ENCODE measurements at places on chromosomes 3 and 15.

GRCh38 chr15:75867449-75867848, 24.2 kb downstream of the UBE2Q2 start:
- DNase-seq = no peak

DNA sequence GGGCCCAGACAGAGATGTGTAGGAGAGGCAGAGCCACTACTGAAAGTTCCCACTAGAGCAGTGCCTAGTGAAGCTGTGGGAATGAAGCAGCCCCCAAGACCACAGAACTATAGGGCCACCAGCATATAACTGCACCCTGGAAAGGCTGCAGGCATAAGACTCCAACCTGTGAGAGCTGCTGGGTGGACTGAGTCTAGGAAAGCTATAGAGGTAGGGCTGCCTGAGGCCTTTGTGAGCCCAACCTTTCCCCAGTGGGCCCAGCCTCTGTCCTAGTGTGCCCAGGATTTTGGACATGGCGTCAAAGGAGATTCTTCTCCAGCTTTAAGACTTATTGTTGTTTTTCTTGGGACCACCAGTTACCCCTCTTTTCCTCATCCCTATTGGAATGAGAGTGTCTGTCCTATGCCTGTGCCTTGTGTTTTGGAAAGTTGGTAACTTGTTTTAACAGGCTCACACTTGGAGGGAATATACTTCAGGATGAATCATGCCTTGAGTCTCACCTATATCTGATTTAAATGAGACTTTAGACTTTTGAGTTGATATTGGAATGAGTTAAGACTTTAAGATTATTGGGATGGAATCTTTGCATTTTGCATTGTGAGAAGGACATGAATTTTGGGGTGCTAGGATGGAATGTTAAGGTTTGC, 28.1 kb downstream of the SLMAP start:
- DNase-seq = no peak

DNA sequence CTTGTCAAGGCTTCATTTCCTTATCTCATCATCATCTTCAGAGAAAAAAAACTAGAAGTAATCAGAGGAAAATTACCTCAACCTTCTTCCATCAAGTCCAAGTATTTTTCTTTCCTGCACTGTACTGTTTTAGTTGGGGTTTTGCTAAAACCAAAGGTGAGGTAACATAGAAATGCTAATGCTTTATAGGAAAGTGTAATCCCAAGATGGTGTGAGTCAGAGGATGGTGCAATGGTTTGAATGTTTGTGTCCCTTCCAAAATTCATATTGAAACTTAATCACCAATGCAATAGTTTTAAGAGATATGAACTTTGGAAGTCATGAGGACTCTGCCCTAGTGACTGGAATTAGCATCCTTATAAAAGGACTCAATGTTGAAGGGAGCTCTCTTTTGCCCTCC, 79.5 kb downstream of the KBTBD8 start:
- no peak for DNase-seq

- DNase-seq = peak; percentile 52
Measured at GRCh38 chr3:25033407-25034029, 394.5 kb upstream of the RARB start.

- no peak for DNase-seq
Measured at GRCh38 chr15:41254560-41254959, 23.5 kb downstream of the CHP1 start.

DNA sequence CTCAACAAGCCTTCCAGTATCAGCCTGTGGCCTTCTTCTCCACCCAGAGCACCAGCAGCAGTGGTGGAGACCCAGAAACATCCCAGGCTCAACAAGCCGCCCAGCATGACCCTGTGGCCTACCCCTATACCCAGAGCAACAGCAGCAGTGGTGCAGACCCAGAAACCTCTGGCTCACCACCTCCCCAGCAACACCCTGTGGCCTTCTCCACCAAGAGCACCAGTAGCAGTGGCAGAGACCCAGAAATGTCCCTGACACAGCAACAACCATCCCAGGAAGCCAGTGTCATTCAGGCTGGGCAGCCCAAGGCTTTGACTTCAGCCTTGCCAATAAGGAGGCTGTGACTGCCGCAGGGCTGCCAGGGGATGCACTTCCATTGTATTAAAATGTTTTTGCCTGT, 16.3 kb upstream of the EMC3 start:
- DNase-seq = no peak

DNA sequence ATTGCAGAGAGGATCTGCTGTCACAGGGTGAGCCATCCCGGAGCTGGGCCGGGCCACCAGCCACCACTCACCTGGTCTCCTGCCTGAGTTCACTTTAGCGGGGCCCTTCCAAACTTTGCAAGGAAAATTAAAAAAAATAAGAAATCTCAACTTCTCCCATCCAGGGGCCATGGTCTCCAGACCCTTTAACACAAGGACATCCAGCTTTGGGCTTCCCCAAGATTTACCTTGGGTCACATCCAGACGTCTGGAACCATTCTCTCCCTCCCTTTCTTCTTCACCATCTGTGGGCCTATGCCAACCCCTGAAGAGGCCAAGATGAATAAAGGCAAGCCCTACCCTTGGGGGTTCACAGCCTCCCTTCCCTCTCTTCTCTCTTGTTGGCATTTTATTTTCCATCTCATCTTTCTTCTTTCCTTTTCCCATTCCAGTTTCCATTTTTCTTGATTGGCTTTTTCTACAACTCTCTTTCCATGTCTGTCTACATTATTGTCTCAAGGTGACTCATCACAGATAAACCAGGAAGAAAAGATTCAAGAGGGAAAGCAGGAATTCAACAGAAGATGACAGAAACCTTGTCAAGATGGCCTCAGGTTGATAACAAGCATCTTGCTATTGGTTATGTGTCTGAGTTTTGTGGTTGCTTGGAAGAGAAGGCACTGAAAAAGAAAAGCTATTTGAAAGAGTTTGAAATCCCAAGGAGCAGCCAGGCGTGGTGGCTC, 49.5 kb downstream of the ITGA11 start:
- DNase-seq = no peak

DNA sequence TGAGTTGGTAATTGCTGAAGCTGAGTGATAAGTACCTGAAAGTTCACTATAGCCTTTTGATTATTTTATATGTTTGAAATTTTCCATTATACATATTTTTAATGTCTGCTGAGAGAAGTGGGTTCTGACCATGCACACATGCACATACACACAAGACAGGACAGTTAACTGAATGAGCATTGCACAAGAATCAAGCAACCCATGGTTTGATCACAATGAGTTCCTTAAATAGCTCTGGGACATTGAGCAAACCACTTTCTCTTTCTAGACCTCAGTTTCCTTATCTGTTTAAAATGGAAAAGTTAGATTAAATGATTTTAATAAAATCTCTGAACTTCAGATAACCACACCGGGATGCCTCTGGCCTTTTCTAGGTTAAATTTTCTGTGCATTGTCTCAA, 26.7 kb downstream of the SNTN start:
- no peak for DNase-seq

- DNase-seq = peak; percentile 27
Measured at GRCh38 chr3:6861625-6862000, 698 bp downstream of the GRM7 start.

DNA sequence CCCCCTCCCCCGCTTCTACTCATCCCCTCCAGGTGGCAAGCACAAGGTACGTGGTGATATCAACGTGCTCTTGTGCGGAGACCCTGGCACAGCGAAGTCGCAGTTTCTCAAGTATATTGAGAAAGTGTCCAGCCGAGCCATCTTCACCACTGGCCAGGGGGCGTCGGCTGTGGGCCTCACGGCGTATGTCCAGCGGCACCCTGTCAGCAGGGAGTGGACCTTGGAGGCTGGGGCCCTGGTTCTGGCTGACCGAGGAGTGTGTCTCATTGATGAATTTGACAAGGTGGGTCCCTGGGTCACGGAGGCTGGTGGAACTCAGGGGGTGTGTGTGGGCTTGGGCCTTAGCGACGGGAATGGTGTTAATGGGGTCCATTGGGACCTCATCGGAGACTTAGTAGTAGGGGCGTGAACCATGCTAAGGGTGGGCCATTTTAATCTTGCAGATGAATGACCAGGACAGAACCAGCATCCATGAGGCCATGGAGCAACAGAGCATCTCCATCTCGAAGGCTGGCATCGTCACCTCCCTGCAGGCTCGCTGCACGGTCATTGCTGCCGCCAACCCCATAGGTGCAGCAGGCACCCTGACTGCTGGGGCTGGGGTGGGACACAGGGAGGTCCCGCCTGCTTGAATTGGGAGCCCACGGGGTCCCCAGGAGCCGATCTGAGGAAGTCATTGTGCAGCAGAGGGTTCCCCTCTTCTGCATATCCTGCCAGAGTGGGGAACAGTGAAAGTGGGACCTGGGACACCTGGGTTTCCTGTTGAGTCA, 12.0 kb upstream of the PODXL2 start:
- DNase-seq = no peak

- no peak for DNase-seq
Measured at GRCh38 chr15:65595960-65596359, 15.0 kb downstream of the INTS14 start.

DNA sequence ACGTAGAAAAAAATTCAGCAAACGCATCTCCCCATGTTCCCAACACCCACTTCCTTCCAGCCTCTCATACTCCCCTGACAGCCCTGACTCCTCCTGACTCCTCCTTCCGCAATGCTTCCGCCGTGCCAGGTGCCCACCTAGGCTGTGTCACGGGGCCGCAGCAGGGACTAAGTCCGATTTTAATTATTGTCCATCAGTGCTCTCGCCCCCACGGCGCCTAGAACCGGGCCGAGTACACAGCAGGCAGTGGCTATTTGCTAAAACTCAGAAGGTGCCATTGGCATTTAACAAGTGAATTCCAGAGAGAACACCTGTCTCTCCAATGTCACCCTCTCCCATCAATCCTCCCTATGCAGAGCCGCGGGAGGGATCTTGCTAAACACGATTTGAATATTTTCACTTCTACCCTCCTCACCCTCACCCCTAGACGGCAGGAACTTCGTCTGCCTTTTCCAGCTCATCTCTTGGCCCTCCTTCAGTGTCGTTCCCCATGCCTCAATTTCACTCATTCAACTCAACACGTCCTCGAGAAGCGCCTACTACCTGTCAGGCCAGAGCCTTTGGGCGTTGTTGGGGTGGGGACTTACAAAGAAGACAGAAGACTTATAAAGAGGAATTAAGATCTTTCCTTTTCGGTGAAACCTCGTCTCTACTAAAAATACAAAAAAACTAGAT, 11.5 kb upstream of the SHF start:
- DNase-seq = no peak

DNA sequence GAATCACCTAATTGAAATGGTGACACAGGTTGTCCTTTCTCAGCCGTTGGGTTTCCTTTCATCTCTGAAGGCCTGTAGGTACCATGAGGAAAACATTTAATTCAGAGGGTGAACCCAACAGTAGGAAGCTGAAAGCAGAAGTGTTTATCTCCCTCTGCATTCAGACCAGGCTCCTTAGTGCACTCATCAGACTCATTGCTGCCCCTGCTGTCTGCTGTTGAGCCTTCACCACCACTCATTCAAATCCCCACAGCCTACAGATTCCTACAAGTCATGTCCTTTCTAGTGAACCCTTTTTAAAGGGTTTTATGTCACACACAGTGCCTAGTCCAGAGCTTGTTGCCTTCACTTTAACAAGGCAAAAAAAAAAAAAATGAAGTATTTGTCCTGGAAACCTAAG, 13.4 kb downstream of the WDR48 start:
- DNase-seq = peak; percentile 14

DNA sequence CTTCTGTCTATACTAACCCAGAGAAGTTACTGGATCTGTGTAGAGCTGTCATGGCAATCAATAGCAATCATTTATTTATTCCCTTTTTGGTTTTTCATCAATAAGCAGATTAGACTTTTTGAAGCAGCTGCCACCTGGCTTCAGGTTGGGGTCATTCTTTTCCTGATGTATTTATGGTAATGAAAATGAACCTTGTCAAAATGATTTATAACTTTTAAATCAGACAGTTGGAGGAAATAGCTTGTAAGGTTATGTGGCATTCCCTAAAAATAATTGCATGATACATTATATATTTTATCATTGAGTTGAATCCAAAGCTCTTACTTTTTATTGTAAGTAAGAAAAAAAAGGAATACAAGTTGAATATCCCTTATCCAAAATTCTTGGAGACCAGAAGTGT, 8.6 kb downstream of the TIPARP start:
- DNase-seq = no peak

- DNase-seq = no peak
Measured at GRCh38 chr3:48128774-48129173, 59.4 kb downstream of the CDC25A start.

- no peak for DNase-seq
Measured at GRCh38 chr3:15602146-15602536, 596 bp downstream of the BTD start.

Data from posterior cingulate gyrus (tissue), 11 donors.